ENCODE measurements at places on chromosomes 3 and 15.

GRCh38 chr3:55487381-55488241, 505 bp upstream of the WNT5A start:
- no peak for DNase-seq

- no peak for DNase-seq
Observed at GRCh38 chr3:97895216-97895615, 73.4 kb downstream of the CRYBG3 start.

- no peak for DNase-seq
Observed at GRCh38 chr3:37217098-37217849, 42.9 kb upstream of the LRRFIP2 start.

GRCh38 chr15:74127255-74127953, 3.0 kb upstream of the ISLR2 start:
- peak; percentile 83 for DNase-seq

DNA sequence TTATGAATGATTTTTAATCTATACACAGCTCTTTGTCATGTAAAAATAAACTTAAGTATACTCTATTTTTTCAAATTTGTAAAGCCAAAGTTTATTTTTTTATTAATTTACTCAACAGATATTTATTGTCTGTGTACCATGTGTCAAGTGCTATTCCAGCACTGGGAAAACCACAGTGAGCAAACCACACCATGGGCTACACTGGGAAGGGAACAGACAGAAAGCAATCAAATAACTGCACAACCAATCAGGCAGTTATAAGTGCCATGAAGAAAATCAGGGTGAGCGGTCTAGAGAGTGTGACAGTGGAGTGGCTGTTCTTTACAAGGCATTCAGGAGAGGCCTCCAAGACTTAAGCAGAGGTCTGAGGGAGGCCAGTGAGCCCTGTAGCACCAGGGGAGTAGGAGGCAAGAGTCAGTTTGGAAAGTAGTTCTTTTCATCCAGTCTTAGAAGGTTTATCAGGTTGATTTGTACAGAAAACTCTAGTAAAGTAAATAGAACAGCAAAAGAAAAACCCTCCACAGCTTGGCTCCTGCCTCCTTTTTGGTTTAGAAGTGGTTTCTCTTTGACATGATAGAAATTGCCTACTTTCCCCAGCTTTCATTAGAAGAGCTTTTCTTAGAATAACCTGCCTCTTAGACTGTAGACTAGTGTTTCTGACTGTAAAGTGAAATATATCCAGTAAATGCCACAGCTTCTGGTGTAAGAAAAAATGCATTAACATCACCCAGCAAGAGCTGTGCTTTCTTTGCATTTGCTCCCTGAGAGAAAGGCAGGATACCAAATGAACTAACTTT, 13.7 kb downstream of the EIF2AK4 start:
- DNase-seq, result no peak

DNA sequence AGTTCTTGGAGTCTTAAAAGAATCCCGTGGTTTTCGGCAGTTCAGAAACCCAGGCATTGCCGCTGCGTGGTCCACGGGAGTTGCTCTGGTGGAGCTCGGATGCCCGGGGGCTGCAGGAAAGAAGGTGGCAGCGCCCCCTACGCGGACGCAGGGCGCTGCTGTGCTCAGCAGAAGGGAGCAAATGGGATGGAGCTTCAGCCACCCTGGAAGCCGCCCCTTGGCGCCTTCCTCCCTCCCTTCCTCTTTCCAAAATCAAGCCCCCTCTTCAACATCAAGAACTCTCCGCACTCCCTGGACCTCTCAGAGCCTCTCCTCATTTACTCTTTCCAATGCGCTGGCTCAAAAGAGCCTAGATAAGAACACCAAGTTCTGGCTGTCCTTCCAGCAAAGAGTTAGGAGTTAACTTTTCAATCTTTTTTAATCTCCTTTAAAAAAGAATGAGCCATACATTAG, 880 bp upstream of the CHRNA7 start:
- DNase-seq, result peak; percentile 40

DNA sequence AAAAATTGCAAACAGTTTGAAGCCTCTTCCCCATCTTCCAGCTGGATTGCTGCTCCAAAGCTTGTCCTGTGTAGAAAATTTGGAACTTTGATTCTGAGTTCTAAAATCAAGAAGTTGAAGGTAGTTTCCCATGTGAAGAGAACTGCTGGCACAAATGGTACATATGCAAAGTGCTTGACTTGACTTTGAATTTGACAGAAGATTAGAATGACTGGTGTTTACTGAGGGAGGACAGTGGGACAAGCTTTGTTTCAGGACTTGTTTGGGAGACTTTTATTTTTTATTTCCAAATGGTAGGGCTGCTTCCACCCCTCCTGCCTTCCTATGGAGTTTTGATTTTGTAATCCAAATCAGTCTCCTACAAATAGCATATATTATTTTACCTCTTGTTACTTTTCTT, 7.4 kb downstream of the ZFAND6 start:
- DNase-seq, result no peak

DNA sequence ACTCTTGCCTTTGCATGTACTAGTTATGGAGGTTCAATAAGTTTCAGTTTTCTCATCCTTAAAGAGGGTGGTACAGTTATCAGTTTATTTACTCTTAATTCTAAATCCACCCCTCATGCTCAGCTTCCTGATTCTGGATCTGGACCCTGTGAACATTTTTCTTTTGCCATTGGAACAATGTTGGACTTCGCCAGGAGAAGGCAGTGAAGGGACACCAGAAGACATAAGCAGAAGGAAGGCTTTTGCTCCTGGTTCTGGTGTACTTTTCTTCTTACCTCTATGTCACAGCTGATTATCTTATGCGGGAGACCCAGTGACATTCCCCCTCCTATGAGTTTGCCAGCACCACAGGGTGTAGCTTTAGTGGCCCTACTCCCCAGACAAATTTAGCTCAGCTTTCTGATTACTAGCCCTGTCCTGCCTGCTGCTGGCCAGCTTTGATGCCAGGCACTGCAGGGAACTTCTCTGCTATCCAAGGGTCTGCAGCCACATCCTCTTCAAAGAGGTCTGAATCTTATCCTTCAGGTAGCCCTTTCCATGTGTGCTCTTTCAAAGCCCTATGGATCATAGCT, 466.3 kb upstream of the EPHA3 start:
- no peak for DNase-seq

DNA sequence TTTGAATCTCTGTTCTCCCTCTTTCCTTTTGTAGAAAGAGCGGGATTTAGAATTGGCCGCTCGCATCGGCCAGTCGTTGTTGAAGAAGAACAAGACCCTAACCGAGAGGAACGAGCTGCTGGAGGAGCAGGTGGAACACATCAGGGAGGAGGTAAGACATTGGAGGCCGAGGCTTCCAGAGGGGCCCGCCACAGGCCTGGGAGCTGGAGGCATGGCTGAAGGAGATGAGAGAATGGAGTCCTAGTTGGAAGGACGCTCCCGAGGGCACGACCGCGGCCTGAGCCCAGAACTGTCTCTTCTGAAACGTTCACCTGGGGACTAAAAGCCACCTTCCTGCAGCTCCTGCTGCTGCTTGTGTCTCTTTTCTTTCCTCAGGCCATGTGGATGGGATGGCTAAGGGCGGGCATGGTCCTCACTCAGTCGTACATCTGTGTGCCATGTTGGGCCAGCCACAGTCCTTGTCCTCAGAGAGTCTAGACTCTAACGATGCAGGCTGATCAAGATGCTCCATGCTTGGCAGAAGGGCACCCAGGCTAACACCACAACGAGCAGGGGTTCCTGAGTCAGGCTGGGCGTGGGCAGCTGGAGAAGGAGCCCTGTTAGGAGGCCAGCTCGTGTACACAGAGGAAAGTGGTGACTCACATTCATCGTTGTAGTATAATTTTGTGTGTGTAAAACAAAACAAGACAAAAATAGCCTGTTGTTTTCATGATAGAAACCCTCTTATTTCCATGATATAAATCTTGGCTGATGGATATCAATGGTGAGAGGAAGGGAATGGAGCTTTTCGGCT, 81.1 kb downstream of the CCK start:
- DNase-seq, result no peak

DNA sequence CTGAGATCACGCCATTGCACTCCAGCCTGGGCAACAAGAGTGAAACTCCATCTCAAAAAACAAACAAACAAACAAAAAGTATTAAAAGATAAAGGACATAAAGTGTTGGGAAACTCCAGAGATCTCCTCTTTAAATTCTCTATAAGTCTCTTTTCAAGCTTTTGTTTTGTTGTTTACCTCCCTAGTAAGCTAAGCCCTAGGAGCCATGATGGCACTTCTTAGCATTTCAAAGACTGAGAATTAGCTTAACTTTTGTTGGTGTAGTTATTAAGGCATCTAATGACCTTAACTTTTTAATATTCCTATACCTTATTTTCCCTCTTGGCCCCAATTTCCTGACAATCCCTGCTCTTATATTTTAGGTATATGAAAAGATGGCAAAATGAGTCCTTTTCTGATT, 157.3 kb downstream of the ZNF609 start:
- DNase-seq, result no peak

GRCh38 chr3:189688262-189688661, 57.1 kb downstream of the TP63 start:
- DNase-seq, result no peak
